GM23248 (cell line): ENCODE measurements at places on chromosomes 4 and X. TPM values are rescaled to one million over a fixed set of nuclear protein-coding genes. Genes with fewer than 3 reads are reported as not detected.

DNA sequence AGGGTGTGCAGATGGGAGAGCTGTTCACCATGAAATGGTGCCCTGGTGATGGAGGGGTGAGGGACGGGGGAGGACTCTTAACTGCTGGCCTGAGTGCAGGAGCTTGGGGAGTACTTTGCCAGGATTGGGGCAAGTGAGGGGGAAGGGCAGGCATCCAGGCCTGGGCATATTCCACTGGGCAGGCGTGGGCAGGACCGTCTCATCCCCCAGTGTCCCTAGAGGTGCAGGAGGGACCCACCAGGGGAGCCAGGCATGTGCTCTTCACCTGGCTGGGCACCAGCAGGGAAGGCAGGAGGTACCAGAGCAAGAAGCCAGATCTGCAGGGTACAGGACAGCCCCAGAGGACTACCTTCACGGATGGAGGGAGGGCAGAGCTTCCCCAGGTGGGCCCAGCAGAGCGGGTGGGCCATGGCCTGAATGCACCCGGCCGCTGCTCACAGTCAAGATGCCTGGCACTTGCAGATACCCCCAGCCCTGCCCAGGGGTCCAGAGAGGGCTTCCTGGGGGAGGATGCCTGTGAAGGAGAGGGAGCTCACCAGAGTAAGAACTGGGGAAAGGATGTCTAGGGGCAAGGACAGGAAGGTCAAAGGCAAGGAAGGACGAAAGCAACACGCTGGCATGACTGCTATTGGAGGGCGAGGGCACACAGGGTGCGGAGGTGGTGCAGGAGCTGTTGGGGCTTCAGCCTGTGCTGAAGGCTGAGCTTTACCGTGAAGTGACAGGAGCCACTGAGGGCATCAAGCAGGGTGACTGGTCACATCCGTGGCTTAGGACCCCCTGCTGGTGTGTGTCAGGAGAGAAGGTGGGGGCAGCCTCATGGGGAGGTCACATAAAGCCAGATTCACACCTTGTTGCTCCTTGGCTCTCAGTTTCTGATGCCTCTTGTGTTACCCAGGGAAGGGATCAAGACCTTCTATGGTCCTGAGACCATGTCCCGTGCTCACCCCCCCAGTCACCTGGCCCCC, 68.2 kb upstream of the NKX1-1 start:
- no peaks in the 10 kb centered on the region for H3K4me1 ChIP-seq
- no peaks in the 10 kb centered on the region for H3K36me3 ChIP-seq
- no peak overlapping the region for H3K4me3 ChIP-seq
- peaks cover 19% of the 10 kb centered on the region for H3K27me3 ChIP-seq

DNA sequence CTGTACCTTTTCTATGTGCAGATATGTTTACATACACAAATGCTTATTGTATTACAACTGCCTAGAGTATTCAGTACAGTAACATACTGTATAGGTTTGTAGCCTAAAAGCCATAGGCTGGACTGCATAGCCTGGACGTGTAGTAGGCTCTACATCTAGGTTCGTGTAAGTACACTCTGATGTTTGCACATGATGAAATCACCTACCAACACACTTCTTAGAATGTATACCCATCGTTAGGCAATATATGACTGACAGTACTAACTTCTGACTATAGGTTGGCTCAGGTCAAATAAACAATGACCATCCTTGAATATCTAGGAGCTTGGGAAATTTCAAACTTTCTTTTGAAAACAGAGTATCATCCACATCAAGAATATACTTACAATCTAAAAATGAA, 139.0 kb downstream of the CORIN start:
- no peak overlapping the region for H3K27ac ChIP-seq
- no peaks in the 10 kb centered on the region for H3K4me1 ChIP-seq
- no peaks in the 10 kb centered on the region for H3K36me3 ChIP-seq
- H3K27me3 ChIP-seq: peaks cover 24% of the 10 kb centered on the region
- DNase-seq: no peak
- H3K4me3 ChIP-seq: no peak overlapping the region

- H3K4me1 ChIP-seq: no peaks in the 10 kb centered on the region
- H3K27ac ChIP-seq: no peak overlapping the region
- no peak overlapping the region for H3K4me3 ChIP-seq
- no peaks in the 10 kb centered on the region for H3K27me3 ChIP-seq
These were observed 98.9 kb upstream of the SH3RF1 start for GRCh38 chr4:169369634-169370033.

GRCh38 chr4:15875663-15876460, 62.7 kb downstream of the FGFBP1 start:
- H3K4me1 ChIP-seq: no peaks in the 10 kb centered on the region
- no peak overlapping the region for H3K4me3 ChIP-seq
- H3K27me3 ChIP-seq: peaks cover 51% of the 10 kb centered on the region
- no peak overlapping the region for H3K27ac ChIP-seq

- H3K36me3 ChIP-seq: no peaks in the 10 kb centered on the region
- H3K4me1 ChIP-seq: peaks cover 25% of the 10 kb centered on the region
- peak; percentile 79 for DNase-seq
- no peak overlapping the region for H3K4me3 ChIP-seq
These were observed 178.5 kb downstream of the NHS start for GRCh38 chrX:17553469-17553868.

- H3K27ac ChIP-seq: peak overlapping the region; percentile 97
- H3K27me3 ChIP-seq: no peaks in the 10 kb centered on the region
- peak; percentile 36 for DNase-seq
- H3K4me1 ChIP-seq: peaks cover 30% of the 10 kb centered on the region
- H3K36me3 ChIP-seq: no peaks in the 10 kb centered on the region
- H3K4me3 ChIP-seq: peak overlapping the region; percentile 96
These were observed 2.2 kb downstream of the RP2 start for GRCh38 chrX:46838974-46839480.

DNA sequence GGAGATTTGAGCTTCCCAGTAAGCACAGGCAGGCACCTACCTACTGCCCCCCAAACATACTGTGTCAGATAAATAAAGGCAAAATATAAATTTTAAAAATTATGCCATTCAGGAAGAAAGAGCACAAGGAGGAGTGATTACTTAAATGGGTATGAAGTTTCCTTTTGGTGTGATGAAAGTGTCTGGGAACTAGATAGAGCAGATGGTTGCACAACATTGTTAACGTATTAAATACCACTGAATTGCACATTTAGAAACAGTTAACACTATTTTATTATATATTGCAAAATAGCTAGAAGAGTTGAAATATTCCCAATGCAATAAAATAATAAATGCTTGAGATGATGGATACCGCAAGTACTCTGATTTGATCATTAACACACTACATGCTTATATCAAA, 374.7 kb upstream of the FGF13 start:
- H3K4me3 ChIP-seq: no peak overlapping the region
- H3K36me3 ChIP-seq: no peaks in the 10 kb centered on the region
- H3K4me1 ChIP-seq: no peaks in the 10 kb centered on the region
- H3K27ac ChIP-seq: no peak overlapping the region
- no peaks in the 10 kb centered on the region for H3K27me3 ChIP-seq

GRCh38 chr4:183610613-183611012, 48.4 kb downstream of the RWDD4 start:
- no peaks in the 10 kb centered on the region for H3K4me1 ChIP-seq
- H3K4me3 ChIP-seq: no peak overlapping the region
- no peaks in the 10 kb centered on the region for H3K36me3 ChIP-seq
- H3K27me3 ChIP-seq: peaks cover 8% of the 10 kb centered on the region; the same call in 1 of the 2 replicates

DNA sequence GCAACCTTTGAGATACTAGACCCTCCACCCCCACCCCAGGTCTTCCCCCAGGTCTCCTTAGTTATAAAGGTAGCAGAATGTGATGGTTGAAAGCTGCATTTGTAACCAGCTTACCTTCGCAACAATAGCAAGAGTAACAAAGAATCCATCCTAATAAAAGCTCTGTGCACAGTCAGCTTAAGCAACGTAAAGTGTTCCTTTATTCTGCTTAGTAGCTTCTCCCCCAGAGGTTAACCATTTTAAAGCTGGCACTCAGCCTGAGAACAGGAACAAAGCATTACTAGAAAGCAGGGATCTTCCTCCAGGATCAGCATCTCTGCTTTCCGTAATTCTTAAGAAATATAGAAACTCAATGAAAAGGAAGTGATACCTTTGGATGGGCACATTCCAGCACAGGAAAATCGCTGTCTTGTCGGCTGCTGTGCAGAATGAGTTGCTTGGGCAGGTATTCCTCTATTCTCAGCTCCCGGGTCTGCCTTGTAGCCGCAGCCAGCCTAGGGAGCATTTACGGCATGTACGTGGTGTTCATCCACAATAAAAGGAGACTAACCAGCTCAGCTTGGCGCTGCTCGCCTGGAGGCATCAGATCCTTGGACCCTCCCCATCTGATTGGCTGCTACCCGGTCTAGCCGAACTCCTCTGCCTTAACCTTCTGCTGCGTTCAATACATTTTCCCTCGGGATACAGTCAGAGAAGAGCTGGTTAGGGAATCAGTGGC, 113.0 kb upstream of the TLR3 start:
- no peaks in the 10 kb centered on the region for H3K4me1 ChIP-seq
- H3K27ac ChIP-seq: no peak overlapping the region
- no peak for DNase-seq
- no peaks in the 10 kb centered on the region for H3K36me3 ChIP-seq

- no peaks in the 10 kb centered on the region for H3K4me1 ChIP-seq
- no peaks in the 10 kb centered on the region for H3K36me3 ChIP-seq
- DNase-seq: no peak
- H3K27me3 ChIP-seq: no peaks in the 10 kb centered on the region
- H3K4me3 ChIP-seq: no peak overlapping the region
- no peak overlapping the region for H3K27ac ChIP-seq
These were observed 21.3 kb downstream of the RPGR start for GRCh38 chrX:38305971-38306370.

GRCh38 chr4:102842367-102842766, 15.0 kb upstream of the UBE2D3 start:
- H3K27me3 ChIP-seq: no peaks in the 10 kb centered on the region
- no peak overlapping the region for H3K4me3 ChIP-seq
- H3K27ac ChIP-seq: no peak overlapping the region
- H3K4me1 ChIP-seq: peaks cover 8% of the 10 kb centered on the region; the same call in 1 of the 2 replicates
- H3K36me3 ChIP-seq: no peaks in the 10 kb centered on the region

- H3K36me3 ChIP-seq: no peaks in the 10 kb centered on the region
- no peak overlapping the region for H3K4me3 ChIP-seq
- H3K27me3 ChIP-seq: peaks cover 10% of the 10 kb centered on the region; the same call in 1 of the 2 replicates
- H3K27ac ChIP-seq: no peak overlapping the region
- DNase-seq: peak; percentile 28
These were observed 4.8 kb downstream of the FRMPD3 start for GRCh38 chrX:107454302-107454701.

DNA sequence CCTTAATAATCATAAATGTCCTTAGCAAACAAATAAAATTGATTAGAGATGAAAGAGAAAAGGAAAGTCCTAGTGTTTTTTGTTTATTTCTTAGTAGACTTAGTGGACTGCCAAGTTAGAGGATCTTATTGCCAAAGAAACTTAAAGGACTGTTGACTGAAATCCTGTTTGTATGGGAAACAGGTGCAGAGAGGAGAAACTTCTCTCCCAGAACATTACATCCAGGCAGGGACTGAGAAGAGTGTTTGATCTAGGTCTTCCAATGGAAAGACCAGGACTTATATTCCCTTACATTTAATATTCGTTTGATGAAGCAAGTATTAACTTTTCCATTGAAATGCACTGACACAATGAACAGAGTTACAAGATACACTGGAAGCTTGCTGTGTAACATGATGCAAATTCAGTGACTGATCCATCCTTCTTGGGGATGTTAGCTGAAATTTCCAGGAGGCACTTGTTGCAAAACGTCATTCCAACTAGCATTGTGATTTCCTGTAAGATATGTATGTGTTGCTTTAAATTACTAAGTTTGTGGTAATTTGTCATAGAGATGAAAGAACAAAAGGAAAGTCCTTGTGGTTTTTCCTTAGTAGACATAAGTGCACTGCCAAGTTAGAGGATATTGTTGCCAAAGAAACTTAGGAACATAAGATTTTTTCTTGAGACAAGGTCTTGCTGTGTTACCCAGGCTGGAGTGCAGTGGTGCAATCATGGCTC, 505.6 kb downstream of the STIM2 start:
- no peak overlapping the region for H3K27ac ChIP-seq
- 0 out of 2 replicates have a peak, but pooled peaks cover 5% of the 10 kb centered on the region for H3K4me1 ChIP-seq

DNA sequence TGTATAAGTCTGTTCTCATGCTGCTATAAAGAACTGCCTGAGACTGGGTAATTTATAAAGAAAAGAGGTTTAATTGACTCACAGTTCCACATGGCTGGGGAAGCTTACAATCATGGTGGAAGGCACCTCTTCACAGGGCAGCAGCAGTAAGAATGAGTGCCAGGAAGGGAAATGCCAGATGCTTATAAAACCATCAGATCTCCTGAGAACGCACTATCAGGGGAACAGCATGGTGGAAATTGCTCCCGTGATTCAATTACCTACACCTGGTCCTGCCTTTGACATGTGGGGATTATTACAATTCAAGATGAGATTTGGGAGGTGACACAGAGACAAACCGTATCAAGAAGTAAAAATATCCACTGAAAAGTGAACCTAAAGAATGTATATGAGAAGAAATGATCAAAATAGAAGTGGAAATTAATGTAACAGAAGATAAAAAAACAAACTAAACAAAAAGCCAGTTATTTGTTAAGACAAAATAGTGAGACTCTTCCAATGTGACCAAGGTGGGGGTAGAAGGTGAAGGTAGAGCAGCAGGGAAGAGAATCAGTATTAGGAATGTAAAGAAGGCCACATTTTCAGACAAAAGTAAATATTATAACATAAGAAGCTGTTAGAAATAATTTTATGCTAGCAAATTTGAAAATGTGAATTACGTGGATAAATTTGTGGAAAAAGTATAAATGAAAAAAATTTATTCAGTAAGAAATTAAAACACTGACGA, 372.9 kb downstream of the NKX6-1 start:
- H3K27ac ChIP-seq: no peak overlapping the region
- no peak overlapping the region for H3K4me3 ChIP-seq
- DNase-seq: no peak
- no peaks in the 10 kb centered on the region for H3K4me1 ChIP-seq
- no peaks in the 10 kb centered on the region for H3K27me3 ChIP-seq

DNA sequence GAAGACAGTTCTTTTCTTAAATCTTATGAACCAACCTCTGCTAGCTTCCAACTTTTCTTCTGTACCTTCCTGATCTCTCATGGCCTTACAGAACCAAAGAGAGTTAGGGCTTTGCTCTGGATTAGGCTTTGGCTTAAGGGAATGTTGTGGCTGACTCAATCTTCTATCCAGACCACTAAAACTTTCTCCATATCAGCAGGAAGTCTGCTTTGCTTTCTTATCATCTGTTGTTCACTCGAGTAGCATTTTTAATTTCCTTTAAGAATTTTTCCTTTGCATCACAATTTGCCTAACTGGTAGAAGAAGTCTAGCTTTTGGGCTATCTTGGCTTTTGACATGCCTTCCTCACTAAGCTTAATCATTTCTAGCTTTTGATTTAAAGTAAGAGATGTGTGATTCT, 167.0 kb downstream of the TBCK start:
- DNase-seq: no peak
- H3K4me3 ChIP-seq: no peak overlapping the region
- H3K36me3 ChIP-seq: peaks cover 10% of the 10 kb centered on the region
- H3K4me1 ChIP-seq: no peaks in the 10 kb centered on the region
- no peak overlapping the region for H3K27ac ChIP-seq

- no peak overlapping the region for H3K27ac ChIP-seq
- no peaks in the 10 kb centered on the region for H3K4me1 ChIP-seq
These were observed 16.3 kb upstream of the DHRSX start for GRCh38 chrX:2517055-2517454.

GRCh38 chr4:76703123-76703490, 194.8 kb downstream of the SOWAHB start:
- peak; percentile 69 for DNase-seq
- H3K27ac ChIP-seq: peak overlapping the region; percentile 53
- H3K36me3 ChIP-seq: no peaks in the 10 kb centered on the region
- H3K4me3 ChIP-seq: no peak overlapping the region
- peaks cover 35% of the 10 kb centered on the region for H3K4me1 ChIP-seq
- H3K27me3 ChIP-seq: no peaks in the 10 kb centered on the region

Gene CXCL11
- not detected in 2 replicates for total RNA-seq

Gene SASH3
- total RNA-seq: not detected in 2 replicates

Gene IL13RA2
- total RNA-seq: 9.4 and 11.5 TPM in 2 replicates

Gene ETDA
- total RNA-seq: not detected in 2 replicates

Gene SSX4
- not detected in 2 replicates for total RNA-seq

Gene MSL3
- total RNA-seq: 19.6 and 34.6 TPM in 2 replicates

Gene HSPA4L
- 1.3 and 1.4 TPM in 2 replicates for total RNA-seq

Gene PDCL2
- not detected in 2 replicates for total RNA-seq
